NCI-H1417 (cell line): ENCODE measurements at places on chromosomes 3 and 15.

DNA sequence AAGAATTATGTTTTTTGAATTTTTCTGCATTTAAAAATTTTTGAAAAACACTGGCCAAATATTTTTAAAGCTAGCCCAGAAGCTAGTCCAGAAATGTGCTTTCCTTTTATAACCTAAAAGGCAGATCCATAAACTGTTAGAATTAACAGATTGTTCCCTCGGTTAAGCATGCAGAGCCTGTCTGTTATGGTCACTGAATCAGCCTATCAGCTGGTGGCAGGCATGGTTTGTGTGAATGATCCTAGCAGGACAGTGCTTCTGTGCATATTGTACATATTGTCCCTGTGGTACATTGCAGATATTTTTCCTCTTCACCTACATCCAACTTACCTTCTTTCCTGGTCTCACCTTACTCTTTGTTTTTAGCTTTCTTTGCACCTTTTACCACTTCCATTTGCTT is 53.3 kb downstream of the RARB start:
- DNase-seq: no peak

DNA sequence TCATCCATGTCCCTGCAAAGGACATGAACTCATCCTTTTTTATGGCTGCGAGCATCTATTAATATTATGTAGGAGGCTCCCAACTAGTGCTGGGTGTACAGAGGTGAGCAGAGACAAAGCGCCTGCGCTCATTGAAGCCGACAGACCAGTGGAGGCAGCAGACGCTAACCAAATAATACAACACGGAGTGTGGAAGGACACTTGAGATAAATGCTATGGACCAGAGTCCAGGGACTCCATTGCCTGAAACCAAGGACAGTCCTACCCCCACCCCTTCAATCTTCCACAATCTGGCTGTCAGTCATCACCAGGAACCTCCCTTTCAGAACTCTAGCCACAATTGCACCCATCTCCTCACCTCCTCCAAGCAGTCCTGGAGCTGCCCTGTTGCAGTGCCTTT is 41.5 kb downstream of the KLHL6 start:
- DNase-seq: no peak

DNA sequence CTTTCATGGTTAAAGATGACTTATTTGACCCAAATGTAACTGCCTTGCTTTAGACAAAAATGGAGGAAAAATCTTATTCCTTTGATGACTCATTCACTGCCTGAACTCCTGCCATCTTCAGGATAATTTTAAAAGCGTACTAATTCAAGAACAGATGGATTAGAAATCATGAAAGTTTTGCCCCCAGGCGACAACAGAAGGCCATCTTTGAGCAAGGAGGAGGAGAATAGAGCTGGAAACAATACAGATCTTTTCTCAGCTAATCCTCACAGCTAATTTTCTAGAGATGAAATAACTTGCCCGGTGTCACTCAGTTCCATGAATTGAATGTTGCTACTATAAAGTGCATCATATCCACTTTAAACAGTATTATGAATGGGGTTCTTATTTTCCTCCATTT is 324.7 kb upstream of the RARB start:
- DNase-seq: no peak

GRCh38 chr3:158508481-158508880 is 62.5 kb upstream of the MLF1 start:
- no peak for DNase-seq

DNA sequence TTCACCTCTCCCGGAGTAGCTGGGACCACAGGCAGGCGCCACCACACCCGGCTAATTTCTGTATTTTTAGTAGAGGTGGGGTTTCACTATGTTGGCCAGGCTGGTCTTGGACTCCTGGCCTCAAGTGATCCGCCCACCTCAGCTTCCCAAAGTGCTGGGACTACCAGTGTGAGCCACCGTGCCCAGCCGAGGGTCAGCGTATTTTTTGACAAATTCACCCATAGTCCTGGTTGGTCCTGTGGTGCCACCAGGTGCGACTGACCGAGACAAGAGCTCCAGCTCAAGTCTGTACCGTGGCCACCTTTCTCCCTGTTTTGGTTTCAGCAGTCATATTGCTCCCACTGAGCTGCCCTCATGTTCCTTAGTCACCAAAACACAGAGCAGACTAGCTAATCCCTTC is 8.8 kb downstream of the SLC51A start:
- DNase-seq: no peak

- DNase-seq: no peak
Measured at GRCh38 chr15:67792250-67792942, 32.9 kb upstream of the SKOR1 start.

- no peak for DNase-seq
Measured at GRCh38 chr3:190303884-190304283, 18.4 kb downstream of the CLDN1 start.

GRCh38 chr15:92690395-92690794 is 34.8 kb upstream of the FAM174B start:
- no peak for DNase-seq

DNA sequence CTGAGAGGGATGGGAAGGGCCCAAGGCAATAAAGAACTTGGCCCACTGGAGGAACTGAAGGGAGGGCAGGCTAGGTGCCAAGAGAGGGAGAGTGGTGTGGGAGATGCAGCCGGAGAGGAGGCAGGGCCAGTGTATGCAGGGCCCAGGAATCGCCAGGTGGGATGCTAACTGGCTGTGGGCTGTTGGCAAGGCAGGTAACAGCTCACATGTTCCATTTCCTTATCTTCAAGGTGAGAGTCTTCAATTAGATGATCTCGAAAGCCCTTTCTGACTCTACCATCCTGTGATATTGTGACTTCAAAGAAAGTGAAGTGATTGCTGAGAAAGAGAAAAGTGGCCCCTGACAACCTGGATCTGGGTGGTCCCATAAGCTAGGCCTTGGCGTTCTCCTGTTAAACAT is 49.0 kb downstream of the CASR start:
- DNase-seq: no peak

DNA sequence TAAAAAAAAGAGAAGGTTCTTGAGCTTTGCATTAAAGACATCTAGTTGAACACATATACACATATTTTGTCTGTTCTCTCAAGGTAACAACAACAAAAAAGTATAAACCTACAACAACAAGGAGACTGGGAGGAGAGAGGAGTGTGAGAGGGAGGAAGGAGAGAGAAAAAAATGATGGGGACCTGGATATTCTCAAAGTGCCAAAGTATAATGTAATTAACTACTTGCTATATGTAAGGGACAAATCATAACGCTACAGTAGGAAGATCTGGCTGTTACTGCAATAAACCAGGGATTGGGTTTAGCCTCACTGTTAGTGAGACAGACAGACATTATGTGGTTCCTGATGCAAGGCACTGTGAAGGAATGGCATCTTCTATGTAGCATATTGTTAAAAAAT is 14.2 kb upstream of the GABRR3 start:
- DNase-seq: no peak

DNA sequence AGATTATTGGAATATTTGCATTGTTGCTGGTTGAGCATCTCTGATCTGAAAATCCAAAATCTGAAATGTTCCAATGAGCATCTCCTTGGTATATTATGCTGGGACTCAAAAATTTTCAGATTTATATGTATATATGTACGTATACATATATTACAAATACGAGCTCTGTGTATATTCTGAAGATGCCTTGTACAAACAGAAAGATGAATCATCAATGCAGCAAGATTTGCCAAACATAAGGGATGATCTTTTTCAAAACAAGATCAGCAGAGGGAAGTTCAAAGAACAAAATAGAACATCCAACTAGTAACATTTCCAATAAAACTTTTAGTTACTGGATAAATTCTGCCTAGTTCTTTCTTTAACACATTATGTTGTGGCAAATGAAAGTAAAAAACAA is 42.5 kb downstream of the HERC1 start:
- no peak for DNase-seq

GRCh38 chr15:62291262-62291661 is 126.2 kb upstream of the C2CD4B start:
- no peak for DNase-seq

DNA sequence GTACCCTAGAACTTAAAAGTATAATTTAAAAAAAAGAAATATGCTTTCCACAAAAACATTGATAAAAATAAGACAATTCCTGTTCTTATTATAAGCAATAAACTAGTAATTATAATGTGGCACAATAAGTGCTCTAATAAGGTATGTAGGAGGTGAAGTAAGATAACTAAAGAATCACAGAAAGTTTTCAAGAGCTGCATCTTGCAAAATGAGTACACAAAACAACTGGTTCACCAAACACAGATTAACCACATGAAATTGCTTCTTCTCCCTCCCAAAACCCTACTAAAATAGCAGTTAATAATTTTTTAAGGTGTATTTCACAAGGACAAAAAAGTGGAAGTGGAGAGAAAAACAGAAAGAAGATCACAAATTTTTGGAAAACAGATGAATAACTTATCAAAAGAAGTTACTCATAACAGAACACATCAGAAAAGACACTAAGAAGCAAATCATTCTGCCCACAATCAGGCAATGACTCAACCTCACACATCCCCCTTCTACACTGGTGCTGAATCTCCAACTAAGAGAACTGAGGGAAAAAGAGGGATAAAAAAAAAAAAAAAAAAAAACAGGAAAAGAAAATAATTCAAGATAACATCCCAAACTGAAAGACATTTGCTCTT is 64.2 kb downstream of the TBC1D5 start:
- no peak for DNase-seq

DNA sequence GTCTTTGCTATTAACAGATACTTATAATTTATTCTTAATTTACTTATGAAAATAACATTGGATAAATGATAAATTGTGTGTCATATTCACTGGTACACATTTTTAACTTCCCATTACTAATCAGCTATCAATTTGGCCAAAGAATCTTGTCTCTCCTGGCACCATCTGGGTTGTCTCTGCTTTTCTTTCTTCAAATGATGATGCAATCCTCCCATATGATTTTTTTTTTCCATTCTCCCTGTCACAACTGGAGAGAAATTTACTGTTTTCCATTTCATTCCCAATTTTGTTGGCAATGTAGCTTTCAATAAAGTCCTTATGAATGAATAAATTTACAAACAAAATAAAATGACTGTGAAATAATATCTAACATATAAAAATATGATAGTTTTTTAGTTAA is 743.7 kb upstream of the EPHA6 start:
- no peak for DNase-seq

DNA sequence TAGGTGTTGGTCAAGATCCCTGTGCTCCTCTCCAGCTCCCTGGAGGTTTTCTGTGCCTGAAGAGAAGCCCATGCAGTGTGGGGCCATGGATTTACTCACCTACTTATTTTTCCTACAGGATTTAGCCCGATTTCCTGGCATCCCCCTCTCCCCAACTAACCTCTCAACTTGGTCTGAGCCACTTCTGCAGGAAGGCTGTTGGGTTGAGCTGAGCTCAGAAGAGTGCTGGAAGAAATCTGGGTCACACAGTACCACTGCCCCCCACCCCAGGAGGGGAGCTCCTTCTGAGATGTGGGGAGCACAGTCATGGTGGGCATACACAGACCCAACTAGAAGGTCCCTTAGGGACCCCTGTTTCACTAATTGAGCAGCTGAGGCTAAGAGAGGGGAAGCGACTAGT is 34.4 kb upstream of the SLCO2A1 start:
- DNase-seq: no peak

DNA sequence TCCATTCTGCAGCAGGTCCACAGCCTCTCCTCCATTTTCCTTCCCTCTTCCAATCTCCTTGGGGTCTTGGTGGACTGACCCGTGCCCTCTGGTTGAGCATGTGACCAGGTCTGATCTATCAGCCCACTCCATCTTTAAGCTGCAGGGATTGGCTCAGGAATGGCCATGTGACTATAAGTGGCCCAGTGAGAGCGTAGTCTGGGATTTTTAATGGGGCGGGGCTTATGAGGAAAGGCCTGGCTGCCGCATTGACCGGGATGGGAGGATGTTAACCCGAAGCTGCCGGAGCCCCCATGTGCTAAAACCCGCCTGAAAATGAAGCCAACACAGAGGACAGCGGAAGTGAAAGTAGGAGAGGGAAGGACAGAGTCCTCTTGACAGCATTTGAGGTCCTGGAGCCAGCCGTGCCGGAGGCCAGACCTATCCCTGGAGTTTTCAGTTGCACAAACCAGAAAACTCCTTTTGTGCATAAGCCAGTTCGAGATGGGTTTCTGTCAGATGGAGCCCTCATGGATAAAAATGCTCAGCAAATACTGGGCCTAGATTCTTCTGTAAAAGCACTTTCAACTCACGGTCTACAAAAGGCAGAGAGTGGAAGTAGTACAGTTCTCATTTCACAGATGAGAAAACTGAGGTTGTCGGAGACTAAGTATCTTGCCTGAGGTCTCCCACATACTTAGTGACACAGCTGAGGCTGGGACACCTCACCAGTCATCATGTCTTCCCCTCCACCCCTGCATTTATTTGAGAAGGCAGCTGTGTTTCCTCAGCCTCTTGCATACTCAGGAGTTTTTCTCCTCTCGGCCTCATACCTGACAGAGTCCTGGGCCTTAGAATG is 61.9 kb downstream of the ATP2B2 start:
- DNase-seq: no peak

DNA sequence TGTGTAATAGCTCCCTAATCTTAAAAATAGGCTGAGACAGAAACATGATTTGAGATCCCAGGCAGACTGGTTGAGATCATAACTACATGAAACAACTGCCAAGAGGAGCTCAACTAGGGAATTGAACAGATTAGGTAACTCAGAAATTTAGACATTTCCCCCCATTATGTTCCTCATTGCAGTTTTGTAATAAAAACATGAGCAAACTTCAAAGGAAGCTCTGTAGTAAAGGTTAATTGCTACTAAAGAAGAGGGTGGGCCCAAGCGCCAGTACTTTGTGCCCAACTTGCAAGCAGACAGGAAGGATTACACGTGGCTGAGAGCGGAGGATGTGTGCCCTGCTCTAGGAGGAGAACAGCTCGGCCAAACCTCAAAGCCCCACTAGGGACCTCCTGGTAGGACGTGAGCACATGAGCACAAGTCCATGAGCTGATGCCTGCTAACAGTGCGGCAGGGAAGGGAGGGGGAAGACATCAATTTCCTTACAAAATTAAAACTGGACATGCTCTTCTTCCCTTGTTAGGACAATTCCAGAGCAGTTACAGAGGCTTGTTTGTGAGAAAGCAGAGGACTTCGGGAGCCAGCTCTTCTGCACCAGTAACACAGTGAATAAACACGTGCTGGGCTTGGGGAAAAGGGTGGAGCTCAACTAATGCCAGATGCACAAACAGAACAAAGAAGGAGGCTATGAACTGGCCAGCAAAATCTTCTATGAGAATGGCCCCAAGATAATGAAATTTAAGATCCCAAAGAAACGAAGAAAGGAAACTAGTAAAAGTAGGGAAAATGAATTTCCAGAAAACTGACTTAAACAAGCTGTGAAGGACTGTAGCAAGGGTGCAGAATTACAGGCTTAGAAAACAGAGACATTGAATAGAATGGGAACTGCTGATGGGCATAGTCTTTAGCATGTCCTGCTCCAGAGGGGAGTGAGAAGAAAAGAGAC is 275.5 kb downstream of the MECOM start:
- no peak for DNase-seq

DNA sequence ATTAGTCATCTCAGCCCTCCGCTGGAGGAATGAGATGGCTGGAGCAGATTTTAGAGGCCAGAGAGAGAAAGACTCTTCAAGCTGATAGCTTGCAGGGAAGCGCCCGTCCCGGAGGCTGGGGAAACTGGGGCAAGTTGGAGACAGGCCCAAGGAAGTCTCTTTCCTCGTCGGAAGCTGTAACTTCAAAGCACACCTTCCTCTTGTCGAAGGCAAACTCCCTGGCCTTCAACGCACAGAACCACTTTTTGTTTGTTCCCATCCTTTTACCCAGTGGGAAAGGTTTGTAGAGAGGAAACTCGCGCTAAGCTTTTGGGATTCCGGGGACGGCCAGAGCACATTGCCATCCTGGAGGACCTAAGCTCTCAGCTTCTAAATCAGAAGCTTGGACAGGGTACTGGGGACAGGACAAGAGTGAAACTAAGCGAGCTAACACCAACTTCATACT is 900 bp upstream of the EOMES start:
- DNase-seq: no peak

GRCh38 chr3:14463330-14464140 is 61.1 kb downstream of the SLC6A6 start:
- DNase-seq: peak; percentile 52
